Tibial nerve (tissue), 4 donors: ENCODE measurements at places on chromosomes 7 and 10. TPM values are rescaled to one million over a fixed set of nuclear protein-coding genes. Genes with fewer than 3 reads are reported as not detected.

The LRRN3 gene
- total RNA-seq: 1.8 TPM

The DNAJB9 gene
- 17.6 TPM for total RNA-seq

The SSC4D gene
- total RNA-seq: not detected

The RALA gene
- 38.2 TPM for total RNA-seq

The KNDC1 gene
- total RNA-seq: 5.9 TPM

The HOXA10 gene
- total RNA-seq: 26.7 TPM

The CYP26A1 gene
- total RNA-seq: not detected

The GOLGA7B gene
- total RNA-seq: 5.7 TPM

The CFAP46 gene
- not detected for total RNA-seq

The SNX10 gene
- 1.7 TPM for total RNA-seq

The TUBB8 gene
- total RNA-seq: not detected

The CHCHD2 gene
- total RNA-seq: 417 TPM
